ENCODE measurements at places on chromosomes 12 and 14.

DNA sequence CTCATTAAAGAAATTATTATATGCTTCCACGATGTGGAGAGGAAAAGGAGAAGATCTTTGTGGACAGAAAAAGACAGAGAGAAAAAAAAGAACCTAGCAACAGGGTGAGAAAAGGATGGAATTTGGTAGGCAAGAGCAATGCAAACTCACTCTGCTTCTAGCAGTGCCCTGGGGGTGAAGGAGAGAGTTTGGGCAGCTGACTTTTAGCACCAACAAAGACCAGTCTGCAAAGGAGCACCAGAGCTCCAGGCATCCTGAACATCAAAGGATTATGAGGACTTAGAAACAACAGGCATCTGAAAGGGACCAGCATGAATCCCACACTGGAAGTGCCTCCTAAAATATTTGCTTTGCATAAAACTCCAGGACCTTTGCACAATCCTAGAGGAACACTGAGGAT is 32.8 kb upstream of the RERG start:
- no peak for DNase-seq

GRCh38 chr14:89175881-89176799 is 240.9 kb downstream of the FOXN3 start:
- no peak for DNase-seq

- DNase-seq, result no peak
Measured at GRCh38 chr12:59937148-59937547, 341.3 kb downstream of the SLC16A7 start.

DNA sequence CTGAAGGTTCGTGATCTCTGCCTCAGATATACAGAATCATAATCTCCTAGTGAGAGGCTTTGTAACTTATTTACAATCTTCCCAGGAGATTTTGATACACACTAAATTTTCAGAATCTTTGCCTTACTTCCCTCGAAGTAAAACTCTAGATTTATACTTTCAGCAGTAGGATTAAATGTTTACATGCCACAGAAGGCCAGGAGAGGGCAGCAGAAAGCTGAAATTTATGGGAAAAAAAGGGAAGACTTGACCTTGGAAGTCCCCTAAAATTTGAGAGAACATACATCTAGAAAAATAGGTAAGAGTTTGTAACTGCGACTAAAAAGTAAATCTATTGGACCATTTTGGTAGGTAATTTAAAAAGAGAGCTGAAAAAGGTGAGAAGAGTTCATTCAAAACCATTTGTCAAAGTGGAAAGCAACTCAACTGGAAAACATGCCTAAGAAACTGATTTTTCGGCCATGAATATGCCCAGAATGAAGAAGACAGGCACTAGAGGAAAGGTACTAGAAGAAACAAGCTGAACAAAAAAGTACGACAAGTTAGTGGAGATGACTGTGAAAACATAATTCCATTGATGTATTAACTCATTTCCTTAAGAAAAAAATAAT is 242.0 kb upstream of the MDGA2 start:
- DNase-seq, result no peak

DNA sequence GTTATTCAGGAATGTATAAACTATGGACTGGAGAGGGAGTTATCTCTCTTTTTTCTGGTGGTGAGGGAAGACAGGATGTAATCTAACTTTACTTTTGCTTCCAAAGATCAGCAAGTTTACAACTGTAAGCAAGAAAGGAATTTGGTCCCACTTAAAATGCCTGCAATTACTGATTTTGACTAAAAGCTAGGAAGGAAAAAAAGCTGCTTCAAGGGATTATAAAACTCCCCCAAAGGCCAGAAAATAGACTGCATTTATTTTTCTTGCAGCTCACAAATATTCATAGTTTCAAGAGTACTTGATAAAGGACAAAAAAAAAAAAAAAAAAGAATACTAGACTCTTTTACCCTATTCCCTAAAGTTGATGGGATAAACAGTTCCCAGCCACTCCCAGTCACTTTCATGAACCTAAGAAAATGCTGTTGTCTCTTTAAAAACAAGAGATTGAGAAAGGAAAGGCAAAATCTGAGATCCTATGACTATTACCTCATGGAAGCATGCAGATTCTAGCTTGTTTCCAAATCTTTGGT is 128.7 kb upstream of the BMP4 start:
- DNase-seq, result no peak

DNA sequence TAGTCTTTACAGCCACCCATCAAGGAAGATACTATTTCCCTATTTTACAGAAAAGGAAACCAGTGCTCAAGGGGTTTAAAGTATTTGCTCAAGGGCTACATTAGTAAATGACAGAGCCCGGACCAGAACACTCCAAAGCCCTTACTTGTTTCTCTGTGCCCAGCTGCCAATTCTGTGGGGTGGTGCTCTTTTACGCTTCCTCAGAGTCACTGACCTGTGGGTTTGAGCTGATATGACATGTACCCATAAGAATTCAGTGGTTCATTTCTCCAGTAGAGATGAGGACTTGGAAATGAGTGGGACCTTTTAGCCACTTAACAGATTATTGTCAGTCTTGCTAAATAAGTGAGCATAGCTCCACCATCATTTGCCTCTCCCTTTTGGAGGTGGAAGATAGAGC is 37.4 kb upstream of the NKX2-8 start:
- DNase-seq, result no peak

DNA sequence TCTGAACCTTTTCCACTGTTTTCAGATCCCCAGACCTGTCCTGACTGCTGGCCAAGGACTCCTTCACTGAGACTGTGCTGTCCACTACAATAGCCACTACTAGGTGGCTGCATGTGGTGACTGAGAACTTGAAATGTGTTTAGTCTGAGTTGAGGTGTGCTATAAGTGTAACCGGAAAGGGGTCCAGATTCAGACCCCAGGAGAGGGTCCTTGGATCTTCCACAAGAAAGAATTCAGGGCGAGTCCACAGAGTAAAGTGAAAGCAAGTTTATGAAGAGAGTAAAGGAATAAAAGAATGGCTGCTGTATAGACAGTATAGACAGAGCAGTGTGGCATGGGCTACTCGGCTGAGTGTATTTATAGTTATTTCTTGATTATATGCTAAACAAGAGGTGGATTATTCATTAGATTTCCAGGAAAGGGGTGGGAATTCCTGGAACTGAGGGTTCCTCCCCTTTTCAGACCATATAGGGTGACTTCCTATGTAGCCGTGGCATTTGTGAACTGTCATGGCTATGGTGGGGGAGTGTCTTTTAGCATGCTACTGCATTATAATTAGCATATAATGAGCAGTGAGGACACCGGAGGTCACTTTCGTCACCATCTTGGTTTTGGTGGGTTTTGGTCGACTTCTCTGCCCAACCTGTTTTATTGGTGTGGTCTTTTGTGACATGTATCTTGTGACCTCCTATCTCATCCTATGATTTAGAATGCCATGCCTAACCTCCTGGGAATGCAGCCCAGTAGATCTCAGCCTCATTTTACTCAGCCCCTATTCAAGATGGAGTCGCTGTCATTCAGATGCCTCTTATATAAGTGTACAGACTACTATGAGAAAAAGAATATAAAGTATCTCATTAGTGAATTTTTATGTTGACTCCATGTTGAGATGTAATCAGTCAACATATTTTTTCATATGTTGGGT is 70.0 kb upstream of the SRSF5 start:
- DNase-seq, result no peak

DNA sequence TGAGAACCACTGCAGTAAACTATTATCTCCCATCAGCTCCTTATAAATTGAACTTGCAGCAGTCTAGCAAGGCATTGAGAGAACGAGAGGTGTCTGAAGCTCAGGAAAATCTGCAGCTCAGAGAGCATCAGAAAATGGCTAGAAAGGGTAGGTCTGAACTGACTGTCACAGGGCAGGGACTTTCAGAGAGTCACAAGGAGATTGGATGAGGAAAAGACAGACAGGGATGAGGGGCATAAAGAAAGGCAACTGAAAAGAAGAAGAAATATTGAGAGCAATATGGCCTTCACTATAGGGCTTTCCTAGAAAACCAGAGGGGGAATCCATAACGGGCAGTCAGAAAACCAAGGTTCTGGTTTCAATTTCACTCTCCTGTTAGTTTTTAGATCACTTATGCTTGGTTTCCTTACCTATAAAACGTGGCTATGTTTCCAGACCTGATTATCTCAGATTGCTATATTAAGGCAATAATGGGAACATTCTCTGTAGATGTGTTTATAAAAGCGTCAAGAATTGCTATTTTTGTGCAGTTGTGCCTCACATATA is 40.9 kb downstream of the PDE6H start:
- no peak for DNase-seq

DNA sequence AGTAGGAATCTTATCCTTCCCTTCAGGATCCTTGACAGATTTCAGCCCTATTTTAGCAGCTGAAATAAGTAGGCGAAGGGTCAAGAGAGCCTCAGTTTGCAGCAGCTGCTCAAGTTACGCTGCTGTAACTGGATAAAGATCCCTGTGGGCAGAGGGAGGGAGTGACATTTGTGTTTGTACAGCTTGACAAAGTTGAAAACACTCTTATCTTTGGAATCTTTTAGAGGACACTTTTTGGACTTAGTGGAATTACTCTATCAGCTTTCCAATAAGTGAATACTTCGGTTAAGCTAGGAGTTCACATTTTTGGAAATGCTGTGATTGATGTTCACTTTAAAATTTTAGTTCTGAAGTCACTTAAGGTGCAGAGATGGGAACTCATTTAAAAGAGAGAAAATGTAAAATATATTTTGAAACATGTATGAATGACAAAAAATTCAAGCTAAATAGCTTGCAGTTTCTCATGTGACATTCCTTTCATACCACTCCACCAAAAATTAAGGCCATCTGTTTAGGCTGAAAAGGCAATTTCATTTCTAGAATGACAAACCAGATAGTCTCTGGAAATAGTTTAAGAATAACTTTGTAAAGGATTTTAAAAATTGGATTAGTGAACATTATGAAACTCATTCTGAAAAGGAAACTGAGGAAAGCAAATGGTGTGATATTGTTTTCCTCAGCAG is 55.2 kb downstream of the SLC38A4 start:
- DNase-seq, result no peak

DNA sequence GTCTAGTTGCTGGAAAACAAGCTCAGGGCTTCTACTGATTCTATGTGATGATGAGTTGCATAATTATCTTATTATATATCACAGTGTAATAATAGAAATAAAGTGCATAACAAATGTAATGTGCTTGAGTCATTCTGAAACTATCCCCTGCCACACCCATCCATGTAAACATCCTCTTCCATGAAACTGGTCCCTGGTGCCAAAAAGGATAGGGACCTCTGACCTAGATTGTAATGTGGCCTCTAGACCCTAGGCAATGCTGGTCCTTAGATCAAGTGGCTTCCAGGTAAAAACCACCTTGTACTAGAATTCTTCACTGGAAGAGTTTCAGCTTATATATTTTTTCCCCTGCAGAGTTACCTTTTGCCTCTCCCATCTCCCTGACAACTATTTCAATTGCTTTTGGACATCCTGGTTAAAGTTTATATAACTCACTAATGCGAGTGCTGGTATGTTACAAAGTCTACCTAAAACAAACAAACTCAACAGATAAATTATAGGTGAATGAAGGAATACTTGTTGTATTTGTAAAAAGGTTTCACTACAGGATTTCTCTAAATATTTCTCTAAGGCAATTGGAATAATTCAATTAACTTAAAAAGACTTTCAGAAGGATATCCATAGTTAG is 462.5 kb downstream of the NAV3 start:
- no peak for DNase-seq

All from NCI-H2107 (cell line).